ENCODE measurements at places on chromosomes 11 and 22.
A peak's percentile ranks its signal among the peaks of the same experiment; 100 is the strongest.

GRCh38 chr11:117232092-117232878 is at the start of gene RNF214:
TSS of gene RNF214 (plus strand) at chr11:117232671. CDS start at chr11:117234273, 1,602 bp downstream.
- peak; percentile 77 for DNase-seq

DNA sequence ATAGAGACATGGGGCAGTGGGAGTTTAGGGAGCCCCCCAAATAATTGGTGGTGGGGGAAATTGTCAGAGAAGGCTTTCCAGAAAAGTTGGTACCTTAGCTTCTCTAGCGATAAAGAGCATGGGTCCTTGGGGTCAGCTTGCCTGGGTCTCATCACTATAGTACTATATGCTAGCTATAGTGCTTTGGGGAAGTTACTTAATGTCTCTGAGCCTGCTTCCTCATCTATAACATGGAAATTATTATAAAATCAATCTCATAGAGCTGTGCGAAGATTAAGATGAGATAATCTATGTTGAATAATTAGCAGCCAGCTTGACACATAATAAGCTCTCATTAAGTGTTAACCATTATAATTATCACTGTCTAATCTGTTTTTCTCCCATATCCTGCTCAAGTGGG is 41.2 kb downstream of the STIM1 start:
- no peak for DNase-seq

DNA sequence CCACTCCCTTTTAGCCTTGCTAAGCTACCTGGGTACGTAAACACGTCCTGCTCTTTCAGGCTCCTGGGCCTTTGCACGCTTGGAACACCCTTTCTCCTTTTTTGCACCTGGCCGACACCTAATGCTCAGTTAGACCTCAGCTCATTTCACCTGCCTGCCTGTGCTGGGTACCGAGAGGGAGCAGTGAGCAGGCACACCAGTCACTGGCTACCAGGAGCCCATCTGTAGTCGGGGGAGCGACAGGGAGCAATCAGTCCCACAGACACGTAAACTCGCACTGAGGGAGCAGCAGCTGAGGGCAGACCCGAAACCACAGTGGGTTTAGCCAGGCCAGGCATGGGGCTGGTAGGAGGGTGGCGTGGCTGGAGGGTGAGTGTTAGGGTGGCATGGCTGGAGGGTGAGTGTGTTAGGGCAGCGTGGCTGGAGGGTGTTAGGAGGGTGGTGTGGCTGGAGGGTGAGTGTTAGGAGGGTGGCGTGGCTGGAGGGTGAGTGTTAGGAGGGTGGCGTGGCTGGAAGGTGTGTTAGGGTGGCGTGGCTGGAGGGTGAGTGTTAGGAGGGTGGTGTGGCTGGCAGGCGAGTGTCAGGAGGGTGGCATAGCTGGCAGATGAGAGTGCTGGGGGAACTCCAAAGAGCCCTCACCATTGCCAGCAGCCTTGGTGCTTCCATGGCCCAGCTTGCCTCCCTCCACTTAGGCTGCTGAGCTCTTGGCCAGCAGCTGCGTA is 6.4 kb upstream of the GTSE1 start:
- no peak for DNase-seq

- no peak for DNase-seq
These were observed 780 bp upstream of the TMEM218 start for GRCh38 chr11:125112208-125112604.

DNA sequence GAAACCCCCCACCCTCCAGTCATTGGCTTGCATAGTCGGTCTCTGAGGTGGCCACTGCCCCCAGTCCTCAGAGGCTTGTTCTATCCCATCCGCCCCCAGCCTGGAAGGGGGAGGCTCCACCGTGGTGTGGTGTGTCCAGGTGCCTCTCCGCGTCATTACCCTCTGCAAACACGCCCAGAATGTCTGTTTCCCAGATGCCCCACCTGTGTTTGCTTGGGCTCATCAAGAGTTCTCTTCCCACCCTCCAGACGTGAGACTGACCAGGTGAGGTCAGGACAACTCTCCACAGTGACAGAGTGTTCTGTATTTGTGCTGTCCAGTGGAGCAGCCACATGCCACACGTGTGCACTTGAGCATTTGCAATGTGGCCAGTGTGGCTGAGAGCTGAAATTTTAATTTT is 24.9 kb downstream of the LRRC10B start:
- peak; percentile 91 for DNase-seq

DNA sequence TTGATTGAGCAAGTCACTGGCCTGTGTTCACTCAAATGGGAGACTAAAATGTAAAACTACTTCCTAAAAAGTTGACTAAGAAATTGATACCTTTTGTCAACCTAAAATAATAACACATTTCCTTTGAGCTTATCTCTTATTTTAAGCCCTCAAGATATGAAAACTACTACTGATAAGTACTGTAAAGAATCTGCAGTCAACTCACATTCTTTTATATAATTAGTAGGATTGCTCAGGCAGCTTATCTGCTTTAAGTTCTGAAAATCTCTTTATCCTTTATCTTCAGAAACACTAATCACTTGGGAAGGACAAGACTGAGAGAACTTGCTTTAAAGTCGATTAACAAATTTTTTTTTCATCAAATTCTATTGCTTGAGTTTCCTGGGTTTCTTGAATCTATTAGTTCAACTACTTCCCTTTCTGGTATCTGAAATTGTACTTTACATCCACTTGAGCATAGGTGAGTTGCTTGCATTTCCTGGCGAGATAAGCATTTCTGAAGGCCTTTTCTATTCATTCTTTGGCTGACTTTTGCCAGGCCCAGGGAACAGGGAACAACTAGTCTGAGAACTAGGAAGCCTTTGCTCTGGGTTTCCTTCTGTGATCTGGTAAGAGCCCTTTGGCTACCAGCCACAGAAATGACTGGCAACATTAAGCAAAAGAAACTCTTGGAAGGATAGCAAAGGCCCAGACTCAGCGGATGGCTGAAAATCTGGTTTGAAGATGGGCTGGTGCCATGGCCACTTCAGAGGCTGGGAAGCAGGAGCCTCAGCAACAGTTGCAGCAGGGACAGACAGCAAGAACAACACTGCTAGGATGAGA is 19.3 kb upstream of the CSRP3 start:
- no peak for DNase-seq

- DNase-seq: no peak
These were observed 262.5 kb downstream of the CTTN start for GRCh38 chr11:70660889-70661197.

GRCh38 chr11:124751391-124751740 is 689 bp downstream of the VSIG2 start:
- no peak for DNase-seq

- no peak for DNase-seq
These were observed 27.3 kb upstream of the L3MBTL2 start for GRCh38 chr22:41177622-41178424.

GRCh38 chr22:48554893-48555572 is 1272.6 kb downstream of the BRD1 start:
- DNase-seq: peak; percentile 22

DNA sequence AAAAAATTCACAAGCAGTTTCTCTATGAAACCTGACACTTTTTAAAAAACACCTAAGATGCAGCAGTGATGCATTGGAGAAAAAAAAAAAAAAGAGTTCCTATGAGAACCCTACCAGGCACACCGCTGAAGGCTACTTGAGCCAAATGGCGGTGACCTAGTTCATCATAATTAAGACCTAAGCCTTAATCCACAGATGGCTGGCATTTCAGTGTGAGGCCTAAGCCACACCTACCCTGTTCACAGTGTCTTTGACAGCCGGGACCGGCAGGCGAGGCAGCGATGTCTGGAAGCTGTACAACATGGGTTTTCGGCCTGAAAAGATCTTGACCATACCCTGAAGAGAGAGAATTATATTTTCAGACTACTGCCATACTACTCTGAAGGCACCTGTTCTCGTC is 38.0 kb downstream of the CPT1A start:
- no peak for DNase-seq

- DNase-seq: no peak
These were observed 800 bp downstream of the KCTD21 start for GRCh38 chr11:78187366-78188285.

DNA sequence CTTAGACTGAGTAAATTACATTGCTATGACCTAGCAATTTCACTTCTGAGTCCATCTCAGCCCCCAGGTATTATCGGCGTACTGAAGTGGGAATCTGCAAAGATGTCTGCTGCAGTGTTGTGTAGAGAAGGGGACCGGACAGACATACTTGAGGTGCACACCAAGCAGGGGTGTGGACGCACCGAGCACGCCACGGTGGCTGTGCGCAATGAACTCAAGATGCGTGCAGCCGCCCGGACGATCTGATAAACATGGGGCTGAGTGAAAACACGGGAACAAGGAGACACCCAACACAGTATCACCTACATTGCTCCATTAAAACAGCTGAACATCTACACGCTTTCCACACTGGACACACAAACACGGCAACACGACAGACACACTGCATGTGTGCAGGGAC is 454.3 kb downstream of the OPCML start:
- DNase-seq: no peak

- DNase-seq: no peak
These were observed 65.2 kb upstream of the MTMR2 start for GRCh38 chr11:95989076-95989605.

DNA sequence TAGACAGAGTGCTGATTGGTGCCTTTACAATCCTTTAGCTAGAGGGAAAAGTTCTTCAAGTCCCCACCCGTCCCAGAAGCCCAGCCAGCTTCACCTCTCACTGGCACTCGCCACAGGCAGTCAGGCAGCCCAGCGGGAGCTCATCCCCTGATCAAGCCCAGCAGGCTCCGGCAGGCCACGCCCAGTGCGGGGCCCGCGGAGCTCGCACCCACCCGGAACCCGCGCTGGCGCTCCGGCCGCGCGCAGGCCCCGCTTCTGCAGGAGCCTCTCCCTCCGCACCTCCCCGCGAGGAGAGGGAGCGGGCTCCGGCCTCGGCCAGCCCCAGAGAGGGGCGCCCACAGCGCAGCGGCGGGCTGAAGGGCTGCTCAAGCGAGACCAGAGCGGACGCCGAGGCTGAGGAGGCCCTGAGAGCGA is 202.4 kb upstream of the PDGFD start:
- no peak for DNase-seq

- DNase-seq: no peak
These were observed 206.5 kb upstream of the PDGFD start for GRCh38 chr11:104370478-104370877.

GRCh38 chr22:38180841-38181452 is 683 bp downstream of the PLA2G6 start:
- DNase-seq: no peak

GRCh38 chr22:36259615-36260300 is 6.8 kb downstream of the APOL1 start:
- DNase-seq: no peak

GRCh38 chr11:93766504-93766903 is 17.6 kb upstream of the MED17 start:
- DNase-seq: no peak

- no peak for DNase-seq
These were observed 217.9 kb downstream of the DSCAML1 start for GRCh38 chr11:117579161-117579560.

DNA sequence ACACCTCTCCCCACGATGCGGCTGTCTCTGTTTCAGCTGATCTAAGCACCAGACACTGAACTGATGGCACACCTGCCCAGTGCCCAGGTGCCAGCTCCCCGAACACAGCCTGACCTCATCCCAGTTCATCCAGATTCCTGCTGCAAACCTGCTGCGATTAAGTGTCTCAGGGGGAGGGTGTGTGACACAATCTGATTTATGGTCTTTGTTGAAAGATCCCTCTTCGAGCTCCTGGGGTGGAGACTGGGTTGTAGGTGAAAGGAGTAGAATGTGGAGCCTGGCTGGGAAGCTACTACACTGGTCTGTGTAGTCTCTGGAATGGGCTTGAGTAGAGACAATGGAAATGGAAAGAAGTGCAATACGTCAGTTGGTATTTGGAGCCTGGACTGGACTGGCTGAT is 390.3 kb downstream of the SHANK2 start:
- no peak for DNase-seq

GRCh38 chr11:35304386-35304775 is 115.0 kb downstream of the SLC1A2 start:
- peak; percentile 2 for DNase-seq

- DNase-seq: no peak
These were observed 2.5 kb upstream of the STK33 start for GRCh38 chr11:8596504-8597046.

DNA sequence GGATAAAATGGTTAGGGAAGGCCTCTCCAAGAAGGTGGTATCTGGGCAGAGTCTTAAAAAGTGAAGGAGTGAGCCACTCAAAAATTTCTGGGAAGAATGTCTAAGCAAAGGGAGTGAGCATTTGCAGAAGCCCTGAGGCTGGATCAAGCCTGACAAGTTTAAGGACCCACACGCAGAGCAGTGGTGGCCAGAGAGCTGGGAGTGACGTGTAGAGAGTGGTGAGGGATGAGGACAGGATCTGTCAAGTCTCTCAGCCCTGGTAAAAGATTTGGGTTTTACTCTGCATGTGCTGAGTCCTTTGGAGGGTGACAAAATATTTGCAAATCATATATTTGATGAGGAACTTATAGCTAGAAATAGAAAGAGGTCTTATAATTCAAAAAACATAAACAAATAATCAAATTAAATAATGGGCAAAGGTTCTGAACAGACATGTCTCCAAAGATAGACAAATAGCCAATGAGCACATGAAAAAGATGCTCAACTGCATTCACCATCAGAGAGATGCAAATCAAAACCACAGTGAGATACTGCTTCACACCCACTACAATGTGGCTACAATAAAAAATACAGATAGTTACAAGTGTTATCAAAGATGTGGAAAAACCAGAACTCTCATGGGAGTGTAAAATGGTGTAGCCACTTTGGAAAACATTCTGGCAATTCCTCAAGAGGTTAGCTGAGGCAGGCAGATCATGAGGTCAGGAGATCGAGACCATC is 107.2 kb upstream of the NNMT start:
- no peak for DNase-seq

- no peak for DNase-seq
These were observed 190.4 kb downstream of the MN1 start for GRCh38 chr22:27610863-27611786.

GRCh38 chr22:41280065-41280464 is 5.9 kb downstream of the RANGAP1 start:
- no peak for DNase-seq

DNA sequence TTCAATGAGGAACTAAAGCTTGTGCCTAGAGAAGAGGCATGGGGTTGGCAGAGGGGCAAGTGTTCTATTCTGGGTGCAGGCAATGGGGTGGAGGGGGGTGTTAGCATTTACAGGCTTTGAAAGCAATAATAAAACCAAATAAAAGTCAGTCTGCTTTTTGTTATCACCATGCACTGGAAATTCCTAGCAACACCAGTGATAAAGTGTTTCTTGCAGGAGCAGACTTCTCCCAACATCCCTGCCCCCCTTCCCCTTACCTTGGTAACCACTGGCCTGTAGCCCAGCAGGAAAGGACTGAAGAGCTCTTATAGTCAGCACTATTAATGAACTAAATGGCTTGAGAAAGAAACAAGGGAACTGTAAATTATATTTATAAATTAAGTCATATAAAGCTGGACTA is 65.2 kb upstream of the SESN3 start:
- DNase-seq: no peak

Data from SHP77 (cell line).